ENCODE measurements at places on chromosomes 12 and 14.
A peak's percentile ranks its signal among the peaks of the same experiment; 100 is the strongest.

GRCh38 chr14:23024612-23025075 lies 10.1 kb downstream of the PSMB5 start:
- no peak for DNase-seq

GRCh38 chr12:80019691-80020090 lies 79.6 kb upstream of the OTOGL start:
- DNase-seq, result no peak

GRCh38 chr14:94466706-94467370 lies 9.2 kb downstream of the SERPINA9 start:
- no peak for DNase-seq

DNA sequence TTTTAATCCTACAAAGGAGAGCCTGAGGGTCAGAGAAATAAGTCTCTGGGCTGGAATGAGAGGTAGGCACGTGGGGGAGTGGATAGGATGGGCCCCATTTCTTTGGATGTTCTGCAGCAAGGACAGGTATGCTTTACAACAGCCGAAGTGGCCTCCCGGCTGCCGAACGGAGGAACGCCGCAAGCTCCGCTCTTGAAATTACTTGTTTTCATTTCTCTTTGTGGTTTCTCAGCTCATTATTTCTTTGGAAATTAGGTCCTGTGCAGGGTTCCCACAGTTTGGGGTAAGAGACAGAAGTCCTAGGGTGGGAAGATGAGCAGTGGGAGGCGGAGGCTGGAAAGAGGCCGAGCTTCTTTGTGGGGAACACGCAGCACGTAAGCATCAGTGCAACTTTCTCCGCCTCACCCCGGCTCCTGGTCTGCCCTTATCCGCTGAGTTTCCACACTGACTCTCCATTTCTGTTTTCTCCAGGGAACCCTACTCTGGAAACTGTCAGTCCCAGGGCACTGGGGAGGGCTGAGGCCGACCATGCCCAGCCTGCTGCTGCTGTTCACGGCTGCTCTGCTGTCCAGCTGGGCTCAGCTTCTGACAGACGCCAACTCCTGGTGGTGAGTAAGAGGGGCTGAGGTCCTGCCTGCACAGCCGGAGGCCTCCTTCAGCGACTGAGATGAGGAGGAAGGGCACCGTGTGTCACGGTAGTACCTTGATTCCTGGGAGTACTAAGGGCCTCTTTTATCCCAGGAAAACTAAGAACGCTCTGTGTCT lies 2.0 kb downstream of the WNT5B start:
- no peak for DNase-seq

DNA sequence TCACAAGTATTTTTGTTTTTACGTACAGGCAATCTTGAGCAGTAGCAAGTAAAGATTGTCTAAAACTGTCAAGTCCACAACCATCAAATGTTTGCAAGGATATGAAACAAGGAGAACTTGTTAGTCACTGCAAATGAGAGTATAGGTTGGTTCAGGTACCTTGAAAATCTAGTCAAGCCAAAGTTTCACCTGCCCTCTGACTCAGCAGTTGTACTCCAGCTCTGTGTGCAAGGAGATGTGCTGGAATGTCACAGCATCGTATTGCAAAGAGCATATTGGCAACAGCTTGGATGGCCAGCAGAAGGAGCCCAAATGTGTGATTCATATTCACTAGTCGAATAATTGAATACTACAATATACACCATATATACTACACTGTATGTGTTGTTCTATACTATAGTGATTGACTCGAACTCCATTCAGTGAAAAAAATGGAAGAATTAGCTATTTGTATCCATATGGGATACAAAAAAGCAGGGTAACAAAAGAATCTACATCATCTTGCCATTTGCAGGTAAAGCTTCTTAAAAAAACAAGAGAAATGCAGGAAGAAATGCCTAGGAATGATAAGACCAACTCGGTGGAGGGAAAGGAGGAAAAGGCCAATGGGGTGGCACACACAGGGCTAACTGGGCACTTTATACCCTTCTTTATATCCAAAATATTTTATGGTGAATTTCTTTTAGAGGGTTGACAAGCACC lies 44.0 kb downstream of the EID3 start:
- DNase-seq, result no peak

DNA sequence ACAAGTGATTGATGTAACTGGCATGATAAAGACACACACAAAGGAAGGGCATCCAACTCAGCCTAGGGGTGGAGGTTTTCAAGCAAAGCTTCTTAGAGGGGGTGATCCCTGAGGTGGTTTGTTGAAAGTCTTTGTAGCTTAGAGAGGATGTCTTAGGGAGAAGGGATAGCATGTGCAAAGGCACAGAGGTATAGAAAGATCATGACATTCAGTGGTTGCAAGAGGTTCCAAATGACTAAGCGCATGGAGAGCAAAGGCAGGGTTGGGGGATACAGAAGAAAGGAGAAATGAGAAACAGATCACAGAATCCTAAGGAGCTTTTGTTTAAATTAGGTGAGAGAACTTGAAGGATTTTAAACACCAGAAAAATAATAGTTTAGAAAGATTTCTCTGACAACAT lies 5.2 kb upstream of the CCT2 start:
- no peak for DNase-seq

DNA sequence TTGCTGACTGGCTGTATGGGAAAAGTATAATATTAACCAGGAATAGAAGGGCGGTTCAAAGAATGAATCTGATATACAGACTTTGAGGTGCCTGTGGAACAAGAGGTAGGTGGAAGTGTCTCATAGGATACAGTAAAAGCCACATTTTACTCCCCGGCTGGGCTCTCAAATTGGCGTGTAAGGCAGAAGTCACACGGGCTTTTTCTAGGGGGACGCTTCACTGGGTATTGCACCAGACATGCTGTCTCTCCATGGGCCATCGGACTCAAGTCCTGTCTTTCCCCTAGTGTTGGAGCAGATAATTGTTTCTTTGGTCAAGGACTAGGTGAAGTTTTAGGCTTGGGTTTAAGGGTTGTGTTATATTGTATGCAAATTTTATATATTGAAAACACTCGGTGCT lies 9.1 kb downstream of the TMCC3 start:
- DNase-seq, result no peak

DNA sequence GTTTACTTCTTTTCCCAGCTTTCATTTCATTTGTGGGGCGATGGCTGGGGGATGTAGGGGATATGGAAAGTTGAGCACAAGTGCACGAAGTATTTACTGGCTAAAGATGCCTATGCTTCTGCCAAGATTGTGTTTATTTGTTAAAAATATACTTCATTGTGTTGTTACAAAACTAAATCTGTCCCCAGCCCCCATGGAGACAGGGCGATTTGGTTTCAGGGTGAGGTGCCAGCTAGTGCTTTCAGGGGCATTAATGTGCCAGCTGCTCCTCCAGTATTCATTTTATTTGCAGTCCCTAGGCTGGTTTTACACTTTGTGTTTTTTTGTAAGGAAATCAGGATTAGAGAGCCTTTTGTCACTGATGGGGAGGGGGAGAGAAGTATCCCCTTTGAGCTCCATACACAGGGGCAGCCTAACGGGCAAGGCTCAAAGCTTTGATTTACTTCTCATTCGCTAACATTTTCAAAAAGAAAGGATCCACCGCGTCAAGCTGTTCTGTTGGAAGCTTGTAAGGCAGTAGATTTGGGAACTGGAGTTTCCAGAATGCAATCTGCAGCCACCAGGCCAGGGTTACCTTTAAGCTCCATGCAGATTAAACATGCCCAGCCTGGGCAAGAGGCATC lies 198.7 kb upstream of the PLEKHG7 start:
- no peak for DNase-seq

DNA sequence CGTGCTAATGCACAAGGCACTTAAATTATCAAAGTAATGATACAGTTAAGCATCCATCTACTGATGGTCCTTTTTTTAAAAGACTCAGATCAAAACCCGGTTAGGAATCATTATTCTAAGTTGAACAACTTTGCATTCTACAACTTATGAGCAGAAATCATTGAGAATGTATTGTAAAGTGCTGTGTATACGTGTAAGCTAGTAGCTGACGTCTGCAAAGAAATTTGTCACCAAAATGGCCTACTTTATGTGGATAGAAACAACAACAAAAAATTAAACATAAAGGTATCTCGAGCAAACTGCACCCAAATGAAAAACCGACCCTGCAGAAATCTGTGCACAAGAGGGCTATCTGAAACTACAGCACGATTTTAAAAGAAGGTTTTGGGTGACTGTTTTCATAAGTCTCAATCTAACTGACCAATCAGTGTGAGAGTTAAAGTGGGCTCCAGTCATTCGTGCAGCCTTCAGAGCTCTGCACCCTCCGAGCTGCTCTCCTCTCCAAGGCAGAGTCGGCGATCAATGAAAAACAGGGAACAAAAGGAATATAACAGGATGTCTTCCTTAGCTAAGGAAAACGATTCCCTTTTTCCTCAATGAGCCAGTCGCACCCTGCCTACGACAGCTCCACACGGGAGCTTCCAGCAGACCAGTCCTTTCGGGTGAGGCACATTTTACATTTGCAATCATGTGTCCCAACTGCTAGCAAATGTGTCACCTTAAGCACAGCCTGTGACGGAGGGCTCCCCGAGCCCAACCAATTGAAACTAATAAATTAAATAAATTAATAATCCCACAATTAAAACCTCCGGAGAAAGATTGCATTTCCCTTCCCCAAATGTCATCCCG lies 200.7 kb upstream of the FOXN3 start:
- DNase-seq, result no peak

DNA sequence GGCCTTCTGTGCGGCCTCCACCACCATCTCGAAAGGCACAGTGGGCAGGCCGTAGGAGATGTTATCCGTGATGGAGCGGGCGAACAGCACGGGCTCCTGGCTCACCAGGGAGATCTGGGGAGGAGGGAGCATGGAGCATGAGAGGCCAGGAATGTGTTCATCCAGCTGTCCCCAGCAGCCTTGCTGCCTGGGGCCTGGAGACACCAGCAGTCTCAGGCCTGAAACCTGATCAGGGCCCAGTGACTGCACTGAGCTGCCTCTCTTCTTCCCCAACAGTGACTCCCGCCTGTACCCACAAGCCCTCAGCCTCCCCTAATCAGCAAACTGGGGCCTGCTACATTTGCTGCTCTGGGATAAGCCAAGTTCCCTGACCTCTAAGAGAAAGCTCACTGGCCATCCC lies 30.9 kb downstream of the ABCB9 start:
- DNase-seq, result no peak

DNA sequence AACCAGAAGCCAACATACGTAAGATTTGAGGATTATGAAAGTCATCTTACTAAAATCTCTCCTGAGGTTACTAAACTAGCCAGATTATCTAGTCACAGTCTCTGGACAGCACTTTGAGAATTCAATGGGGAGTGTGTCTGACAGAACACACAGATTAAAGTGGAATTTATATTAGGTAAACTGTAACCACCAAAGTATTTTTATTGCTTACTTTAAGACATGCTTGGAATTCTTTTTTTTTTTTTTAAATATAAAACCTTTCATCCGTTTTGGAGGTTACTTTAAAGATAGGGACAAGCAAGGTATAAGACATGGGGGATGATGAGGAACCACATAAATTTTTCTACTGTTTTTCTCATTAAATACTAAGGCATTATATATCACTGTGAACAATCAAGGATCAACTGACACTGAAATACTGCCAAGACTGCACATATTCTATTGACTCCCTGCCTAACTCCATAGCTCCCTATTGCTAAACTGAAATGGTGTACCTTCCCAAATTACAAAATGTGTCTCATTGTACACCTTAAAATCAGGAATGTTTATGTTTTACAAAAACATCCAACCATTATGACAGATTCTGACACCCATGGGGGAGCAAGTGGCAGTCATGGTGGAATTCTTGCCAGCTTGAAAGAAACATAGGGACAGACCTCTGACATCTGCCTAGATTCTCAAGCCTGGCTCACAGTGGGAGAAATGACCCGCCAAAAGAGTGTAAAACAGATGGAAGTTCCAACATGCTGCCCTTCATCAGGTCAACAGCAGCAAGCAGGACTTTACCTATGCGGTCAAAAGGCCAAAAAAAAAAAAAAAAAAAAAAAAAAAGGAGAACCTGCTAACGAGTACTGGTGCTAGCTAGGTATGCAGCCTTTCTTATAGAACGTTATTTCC lies 239.3 kb downstream of the MED13L start:
- DNase-seq, result peak; percentile 37

GRCh38 chr14:30763891-30764290 lies 110.5 kb upstream of the COCH start:
- no peak for DNase-seq

GRCh38 chr14:100406505-100407131 lies 83.5 kb downstream of the SLC25A47 start:
- no peak for DNase-seq

DNA sequence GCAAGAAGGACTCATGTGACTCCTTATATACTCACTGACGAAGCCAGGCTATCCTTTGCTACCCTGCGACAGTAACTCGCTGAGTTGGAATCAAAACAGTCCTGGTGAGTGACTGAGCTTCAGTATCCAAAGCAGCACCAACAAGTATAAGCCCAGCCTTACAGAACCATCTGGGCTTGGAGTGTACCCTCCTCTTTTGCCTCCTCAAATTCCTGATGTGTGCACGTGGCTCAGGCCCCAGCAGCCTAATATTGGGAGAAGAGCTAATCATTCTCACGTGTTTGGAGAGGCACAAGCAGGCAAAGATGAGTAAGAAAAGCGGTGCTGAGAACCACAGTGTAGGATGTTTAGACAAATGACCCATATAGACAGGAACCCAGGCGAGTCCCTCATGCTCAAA lies 34.4 kb downstream of the PPTC7 start:
- DNase-seq, result peak; percentile 60

DNA sequence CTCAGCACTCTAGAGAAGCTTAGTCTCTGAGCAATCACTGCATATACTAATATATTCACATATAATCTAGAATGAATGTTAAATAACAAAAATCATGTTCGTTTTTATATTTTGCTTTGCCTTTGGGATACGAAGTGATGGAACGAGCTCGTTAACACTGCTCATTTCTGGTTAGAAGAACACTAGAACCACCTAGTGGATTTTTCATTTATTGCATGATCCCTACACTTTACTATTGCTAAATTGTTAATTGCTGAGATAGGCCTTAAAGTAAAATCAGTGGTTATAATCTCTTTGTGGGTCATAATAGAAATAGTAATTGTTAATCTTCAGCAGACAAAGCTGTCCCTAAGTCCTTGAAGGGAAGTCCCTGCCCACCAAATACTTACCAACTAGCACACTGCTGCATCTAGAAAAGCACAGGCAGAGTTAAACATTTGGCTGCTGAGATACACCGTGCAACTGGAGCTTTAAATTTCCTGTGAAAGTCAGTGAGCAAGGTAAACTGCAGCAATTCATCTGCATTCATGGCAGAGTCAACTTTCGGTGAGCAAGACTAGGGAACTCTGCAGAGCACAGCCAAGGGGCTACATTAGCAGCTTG lies 353.7 kb downstream of the APAF1 start:
- peak; percentile 20 for DNase-seq

DNA sequence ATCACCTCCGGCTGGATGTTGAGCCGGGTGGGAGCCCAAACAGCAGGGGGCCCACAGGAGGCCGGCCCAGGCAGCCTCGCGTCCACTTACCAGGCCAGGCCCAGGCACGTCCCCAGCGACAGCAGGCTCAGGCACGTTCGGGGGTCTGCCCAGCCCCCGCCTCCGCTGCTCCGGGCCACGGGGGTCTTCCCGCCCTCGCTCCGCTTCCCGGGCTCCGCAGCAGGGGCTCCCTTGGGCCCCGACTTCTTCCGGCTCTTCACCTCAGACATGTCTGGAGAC lies 216 bp downstream of the IKBIP start:
- DNase-seq, result peak; percentile 4
